ENCODE measurements at places on chromosomes 13 and 19.

GRCh38 chr13:43016226-43016625 is 7.2 kb upstream of the DNAJC15 start:
- DNase-seq: no peak

- DNase-seq: no peak
Measured at GRCh38 chr19:55305983-55306562, 19.1 kb downstream of the TMEM150B start.

DNA sequence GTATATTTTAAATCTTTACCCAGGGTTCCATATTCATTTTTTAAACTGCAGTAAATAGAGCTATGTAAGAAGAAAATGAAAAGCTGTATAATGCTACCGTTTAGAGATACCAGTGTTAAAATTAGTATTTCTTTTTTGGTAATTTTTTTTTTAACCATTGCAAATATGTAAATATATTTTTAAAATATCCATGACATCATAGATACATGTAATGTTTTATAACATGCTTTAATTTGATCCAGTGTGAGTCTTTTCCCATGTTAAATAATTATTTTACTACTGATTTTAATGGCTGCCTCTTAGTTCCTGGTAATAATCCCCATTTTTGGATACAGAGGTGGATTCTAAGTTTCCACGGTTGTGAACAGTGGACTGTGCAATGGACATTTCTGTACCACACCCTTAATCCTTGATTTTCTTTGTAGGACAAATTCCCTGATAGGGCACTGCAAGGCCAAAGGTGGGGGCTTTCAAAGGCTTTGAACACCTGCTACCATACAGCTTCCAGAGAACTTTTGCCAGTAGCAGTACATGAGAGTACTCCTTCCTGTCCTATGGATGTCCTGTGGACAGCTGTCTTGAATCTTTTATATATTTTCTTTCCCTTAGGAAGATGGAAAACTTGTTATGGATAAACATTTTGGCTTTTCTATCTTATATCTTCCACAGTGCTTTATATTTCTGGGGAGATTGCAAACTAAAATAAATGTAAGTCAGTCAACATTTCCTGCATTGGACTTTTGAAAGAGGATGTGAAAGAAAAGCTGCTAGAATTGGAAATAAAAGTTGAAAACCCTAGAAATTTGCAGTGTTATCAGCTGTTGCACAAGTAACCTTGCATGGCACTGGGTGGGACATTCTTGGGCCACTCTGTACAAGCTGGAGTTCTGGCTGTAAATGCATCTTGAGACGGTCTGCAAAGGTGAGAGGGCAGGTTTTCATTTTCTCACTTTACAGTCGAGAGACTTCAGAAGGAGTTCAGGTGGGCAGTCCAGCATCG is 46.8 kb downstream of the ARHGEF7 start:
- DNase-seq: no peak

GRCh38 chr19:39152066-39152465 is 26.5 kb downstream of the PAK4 start:
- no peak for DNase-seq

- DNase-seq: no peak
Measured at GRCh38 chr13:94435604-94436226, 43.8 kb downstream of the DCT start.

GRCh38 chr13:45132369-45133064 is 12.2 kb downstream of the GTF2F2 start:
- no peak for DNase-seq

DNA sequence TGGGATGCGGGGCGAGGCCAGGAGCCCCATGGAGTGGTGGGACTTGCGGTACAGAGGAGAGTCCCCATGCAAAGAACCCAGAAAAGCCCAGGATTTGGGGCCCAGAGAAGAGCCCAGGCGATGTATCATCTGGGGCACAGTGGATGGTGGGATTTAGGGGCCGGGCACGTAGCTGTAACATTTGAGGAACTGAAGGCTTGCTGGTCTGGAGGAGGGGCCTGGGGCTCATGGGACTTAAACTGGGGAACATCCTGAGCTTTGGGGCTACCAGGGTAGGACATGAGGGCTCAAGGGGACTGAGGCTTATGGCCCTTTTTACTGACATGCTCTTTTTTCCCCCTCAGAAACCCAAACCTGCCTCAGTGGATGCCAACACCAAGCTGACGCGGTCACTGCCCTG is 13.5 kb downstream of the MED25 start:
- no peak for DNase-seq

DNA sequence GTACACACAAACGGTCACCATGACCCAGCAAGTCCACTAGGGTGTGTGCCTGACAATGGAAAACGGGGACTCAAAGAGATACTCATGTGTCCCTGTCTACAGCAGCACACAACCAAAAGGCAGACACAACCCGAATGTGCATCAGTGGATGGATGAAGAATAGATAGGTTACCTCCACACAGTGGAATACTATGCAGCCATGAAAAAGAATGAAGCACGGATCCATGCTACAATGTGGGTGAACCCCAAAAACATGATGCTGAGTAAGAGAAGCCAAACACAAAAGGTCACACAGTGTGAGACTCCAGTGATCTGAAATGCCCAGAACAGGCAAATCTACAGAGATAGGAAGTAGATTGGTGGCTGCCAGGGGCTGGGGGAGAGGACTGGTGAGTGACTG is 9.0 kb downstream of the CERS1 start:
- no peak for DNase-seq

DNA sequence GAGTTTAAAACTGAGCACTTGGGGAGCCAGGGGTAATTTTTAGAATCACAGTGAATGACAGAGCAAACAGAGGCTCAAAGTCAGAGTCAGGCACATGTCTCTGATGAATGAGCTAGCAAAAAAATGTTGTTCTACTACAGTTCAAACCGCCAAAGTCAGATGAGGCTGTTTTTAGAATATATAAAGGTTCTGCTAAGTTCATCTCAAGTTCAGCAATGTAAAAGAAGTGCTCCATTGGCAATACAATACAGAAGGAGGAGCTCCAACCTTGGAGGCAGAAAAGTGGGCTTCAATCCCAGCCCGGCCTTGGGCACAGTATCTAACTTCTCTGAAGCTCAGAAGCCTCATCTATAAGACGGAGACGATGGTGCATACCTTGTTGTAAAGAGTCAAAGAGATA is 70.1 kb upstream of the IPO5 start:
- no peak for DNase-seq

- peak; percentile 58 for DNase-seq
Measured at GRCh38 chr19:788983-789700, 8.1 kb upstream of the PTBP1 start.

DNA sequence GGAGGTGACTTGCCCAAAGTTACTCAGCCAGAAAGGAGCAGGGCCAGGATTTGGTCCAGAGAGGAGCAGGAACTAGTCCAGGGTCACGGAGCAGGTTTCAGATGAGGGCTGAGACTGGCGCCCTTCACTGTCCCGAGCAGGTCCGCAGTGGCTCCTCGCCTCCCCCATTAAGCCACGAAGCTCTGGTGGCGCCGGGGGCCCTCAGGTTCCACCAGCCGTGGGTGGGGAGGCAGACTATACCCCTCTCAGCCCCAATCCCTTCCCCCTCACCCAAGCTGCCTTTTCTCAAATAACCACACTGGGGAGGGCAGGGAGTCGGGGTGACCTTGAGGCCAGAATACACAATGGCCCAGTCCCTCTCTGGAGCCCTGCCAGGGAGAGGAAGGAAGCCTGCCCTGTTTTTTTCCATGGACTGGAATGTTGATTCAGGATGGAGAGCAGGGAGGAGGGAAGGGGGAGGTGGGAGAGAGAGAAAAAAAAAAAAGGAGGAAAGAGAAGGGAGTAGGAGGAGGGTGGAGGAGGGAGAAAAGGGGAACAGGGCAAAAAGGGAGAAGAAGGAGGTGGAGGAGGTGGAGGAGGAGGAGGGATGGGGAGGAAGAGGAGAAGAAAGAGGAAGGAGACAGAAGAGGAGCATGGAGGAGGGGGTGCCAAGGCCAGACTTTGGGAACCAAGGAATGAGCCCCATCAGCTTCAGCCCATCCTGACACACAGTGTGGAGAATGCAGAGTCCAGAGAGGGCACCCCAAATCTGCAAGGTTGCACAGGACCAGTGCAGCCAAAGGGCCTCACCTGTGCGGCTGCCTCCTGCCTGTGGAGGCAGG is 19.7 kb downstream of the CEACAM16 start:
- DNase-seq: peak; percentile 31

DNA sequence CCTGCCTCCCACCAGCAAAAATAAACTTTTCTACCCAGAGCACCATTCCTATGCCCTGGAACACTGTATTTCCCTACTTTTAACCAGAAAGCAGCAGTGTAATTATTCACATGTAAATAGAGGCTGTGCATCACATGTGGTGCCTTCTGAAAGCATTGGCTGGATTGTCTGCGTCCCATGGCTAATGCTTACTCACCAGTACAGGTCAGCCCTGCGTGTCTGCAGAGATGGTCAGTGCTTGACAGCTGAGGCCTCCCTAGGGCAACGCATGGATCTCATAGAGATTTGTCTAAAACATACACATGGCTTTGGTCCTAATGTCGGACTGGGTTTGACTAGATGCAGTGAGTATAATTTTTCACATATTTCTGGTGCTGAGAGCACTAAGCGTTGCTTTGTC is 64.2 kb downstream of the DPY19L3 start:
- no peak for DNase-seq

DNA sequence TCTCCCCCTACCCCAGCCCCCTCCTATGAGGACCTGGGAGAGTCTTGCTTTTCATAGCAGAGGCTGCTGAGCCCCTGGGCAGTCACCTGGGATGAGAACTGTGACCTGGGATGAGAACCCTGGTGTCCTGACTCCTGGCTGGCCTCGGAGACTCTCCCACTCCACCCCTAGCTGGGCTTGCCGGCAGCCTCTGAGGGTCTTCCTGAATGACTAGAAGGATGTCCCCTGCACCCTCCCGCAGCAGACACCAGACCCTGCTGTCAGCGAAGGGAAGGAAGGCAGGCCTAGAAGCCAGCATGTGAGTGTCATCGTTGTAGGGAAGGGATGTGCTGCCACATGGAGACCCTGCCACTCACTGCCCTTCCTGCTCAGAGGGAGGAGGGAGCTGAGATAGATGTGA is 203.4 kb upstream of the ZNF536 start:
- DNase-seq: no peak

GRCh38 chr19:53879140-53880081 is 2.6 kb upstream of the PRKCG start:
- peak; percentile 99 for DNase-seq

GRCh38 chr19:31952693-31953092 is 392.7 kb upstream of the ZNF507 start:
- no peak for DNase-seq

GRCh38 chr13:25840261-25840660 is 211.6 kb downstream of the SHISA2 start:
- DNase-seq: no peak

GRCh38 chr19:51014242-51014641 is 5.3 kb downstream of the KLK10 start:
- no peak for DNase-seq

- no peak for DNase-seq
Measured at GRCh38 chr19:5692723-5693194, 2.7 kb downstream of the RPL36 start.

DNA sequence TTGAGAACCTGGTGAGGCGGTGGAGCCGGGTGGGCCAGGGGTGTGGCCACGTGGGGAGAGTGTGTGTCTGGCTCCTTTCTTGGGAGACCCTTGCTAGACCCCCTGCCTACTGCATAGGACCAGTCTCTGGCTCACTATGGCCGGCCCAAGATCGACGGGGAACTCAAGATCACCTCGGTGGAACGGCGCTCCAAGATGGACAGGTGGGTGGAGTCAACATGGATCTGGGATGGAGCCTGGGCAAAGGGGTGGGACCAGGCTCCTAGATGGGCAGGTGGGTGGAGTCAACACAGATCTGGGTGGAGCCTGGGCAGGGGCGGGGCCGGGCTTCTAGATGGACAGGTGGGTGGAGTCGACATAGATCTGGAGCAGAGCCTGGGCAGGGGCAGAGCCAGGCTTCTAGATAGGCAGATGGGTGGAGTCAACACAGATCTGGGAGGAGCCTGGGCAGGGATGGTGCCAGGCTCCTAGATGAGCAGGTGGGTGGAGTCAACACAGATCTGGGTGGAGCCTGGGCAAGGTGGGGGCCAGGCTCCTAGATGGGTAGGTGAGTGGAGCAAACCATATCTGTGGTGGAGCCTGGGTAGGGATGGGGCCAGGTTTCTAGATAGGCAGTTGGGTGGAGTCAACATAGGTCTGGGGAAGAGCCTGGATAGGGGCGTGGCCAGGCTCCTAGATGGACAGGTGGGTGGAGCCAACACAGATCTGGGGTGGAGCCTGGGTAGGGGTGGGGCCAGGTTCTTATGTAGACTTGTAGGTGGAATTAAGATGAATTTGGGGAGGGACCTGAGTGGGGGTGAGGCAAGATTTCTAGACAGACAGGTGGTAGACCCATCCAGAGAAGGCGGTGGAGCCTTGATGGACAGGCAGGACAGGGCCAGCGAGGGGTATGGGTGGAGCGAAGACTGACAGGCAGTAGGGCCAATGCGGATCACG is 56.5 kb downstream of the VAV1 start:
- no peak for DNase-seq

DNA sequence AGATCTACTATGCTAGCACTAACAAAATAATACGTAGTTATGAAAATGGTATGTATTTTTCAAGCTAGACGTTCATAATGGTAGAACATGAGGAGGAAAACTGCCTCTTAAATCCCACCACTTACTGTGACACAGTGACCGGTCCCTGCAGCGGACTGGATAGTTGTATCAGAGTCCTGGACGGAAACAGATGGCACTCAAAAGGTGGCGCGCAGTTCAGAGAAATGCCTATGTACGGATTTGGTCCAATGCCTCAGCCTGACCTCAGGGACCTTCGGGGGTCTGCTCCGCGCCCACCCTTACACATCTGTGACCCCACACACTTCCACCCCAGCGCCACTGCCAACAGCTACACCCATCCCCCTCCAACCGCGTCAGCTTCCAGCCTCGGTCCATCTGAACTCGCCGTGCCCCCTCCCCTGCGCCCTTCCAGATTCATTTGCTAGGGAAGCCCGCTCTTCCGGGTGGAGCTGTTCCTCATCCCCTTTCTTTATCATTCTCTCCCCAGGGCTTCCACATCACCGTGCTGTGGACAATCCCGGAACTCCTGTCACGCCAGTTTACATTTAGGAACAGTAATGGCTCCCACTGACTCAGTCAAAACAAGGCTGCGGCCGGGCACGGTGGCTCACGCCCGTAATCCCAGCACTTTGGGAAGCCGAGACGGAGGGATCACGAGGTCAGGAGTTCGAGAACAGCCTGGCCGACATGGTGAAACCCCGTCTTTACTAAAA is 792 bp upstream of the LENG8 start:
- DNase-seq: peak; percentile 63

DNA sequence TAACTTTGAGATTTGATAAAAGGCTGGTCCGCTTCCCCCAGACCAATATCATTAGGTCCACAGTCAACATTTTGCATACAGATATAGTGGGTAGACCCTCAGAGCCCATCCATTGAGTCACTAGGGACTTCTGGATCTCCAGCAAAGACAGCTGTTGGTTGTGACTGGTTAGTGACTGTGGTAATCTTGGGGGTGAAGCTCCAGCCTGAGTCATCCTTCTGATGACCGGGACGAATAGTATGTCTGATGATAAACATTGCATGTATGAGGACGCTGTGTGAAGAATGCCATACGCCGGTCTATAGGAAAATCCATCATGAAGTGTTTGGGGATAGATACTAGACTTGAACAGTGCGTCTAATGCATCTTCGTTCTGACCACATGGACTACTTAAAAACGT is 307.0 kb downstream of the UQCRFS1 start:
- no peak for DNase-seq

Data from nephron progenitor cell (in vitro differentiated cells).